ENCODE measurements at places on chromosomes 6 and 20.

DNA sequence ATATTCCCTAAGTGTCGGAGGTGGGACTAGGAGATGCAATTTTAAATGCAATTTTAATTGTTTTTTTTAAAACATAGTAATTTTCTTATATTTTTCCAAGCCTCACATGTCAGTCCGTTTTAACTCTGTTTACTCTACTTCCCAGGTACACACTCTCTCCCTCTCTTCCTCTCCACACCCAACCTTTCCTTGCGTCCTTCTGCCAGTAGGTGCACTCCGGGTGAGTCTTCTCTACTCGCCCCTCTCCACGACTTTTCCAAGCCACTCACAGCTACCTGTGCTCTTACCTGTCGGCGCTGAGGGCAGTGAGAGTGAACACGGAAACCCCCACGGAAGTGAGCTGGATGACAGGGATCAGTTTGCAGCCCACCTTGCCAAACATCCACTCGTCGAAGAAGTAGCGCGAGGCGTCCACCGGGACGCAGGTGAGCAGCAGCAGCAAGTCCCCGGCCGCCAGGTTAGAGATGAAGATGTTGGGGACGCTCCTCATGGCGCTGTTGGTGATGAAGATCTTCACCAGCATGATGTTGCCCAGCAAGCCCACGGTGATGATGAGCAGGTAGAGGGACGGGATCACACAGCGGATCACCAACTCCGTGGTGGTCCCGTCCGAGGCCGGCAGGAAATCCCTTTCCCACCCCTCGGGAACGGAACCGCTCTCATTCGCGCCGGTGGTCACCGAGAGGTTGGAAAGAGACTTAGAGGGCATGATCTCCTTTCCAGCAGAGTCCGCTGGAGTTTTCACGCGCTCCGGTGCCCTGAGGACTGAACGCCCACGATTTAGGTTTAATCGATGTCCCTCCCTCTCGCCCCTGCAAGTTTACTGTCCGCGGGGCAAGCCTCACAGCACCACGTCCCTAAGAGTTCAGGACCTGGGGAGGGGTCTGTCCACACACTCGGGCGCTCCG, 44.5 kb upstream of the GJE1 start:
- no peak for DNase-seq

DNA sequence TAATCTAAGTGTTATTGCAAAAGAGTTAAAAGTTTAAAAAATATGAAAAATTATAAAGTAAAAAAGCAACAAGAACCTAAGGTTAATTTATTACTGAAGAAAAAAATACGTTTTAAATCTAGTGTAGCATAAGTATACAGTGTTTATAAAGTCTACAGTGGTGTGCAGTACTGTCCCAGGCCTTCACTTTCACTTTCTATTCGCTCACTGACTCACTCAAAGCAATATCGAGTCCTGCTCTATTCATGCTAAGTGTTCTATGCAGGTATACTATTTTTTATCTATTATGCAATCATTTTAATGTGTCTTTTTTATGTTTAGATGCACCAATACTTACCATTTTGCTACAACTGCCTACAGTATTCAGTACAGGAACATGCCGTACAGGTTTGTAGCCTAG, 113.0 kb downstream of the MANEA start:
- DNase-seq = no peak

DNA sequence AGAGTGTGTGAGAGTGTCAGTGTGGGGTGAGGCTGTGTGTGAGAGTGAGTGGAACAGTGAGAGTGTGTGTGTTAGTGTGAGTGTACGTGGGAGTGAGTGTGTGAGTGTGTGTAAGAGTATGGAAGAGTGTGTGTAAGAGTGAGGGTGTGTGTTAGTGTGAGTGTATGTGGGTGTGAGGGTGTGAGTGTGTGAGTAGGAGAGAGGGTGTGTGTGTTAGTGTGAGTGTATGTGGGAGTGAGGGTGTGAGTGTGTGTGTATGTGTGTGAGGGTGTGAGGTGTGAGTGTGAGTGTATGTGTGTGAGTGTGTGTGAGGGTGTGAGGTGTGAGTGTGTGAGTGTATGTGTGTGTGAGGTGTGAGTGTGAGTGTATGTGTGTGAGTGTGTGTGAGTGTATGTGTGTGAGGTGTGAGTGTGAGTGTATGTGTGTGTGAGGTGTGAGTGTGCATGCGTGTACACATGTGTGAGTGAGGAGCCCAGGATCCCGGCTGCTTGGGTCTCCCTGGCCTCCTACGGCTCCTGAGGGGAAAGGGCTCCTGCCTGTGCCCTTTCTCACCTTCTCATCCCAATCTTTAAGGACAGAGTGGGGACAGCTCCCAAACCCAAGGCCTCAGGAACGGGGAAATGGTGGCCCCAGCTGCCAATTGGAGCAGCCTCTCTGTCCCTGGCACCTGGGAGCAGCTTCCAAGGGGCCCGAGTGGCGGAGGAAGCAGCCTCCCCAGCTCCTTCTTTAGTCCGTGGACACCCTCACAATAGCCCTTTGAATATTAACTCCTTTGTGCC, 100.2 kb downstream of the PSMB1 start:
- DNase-seq = no peak

GRCh38 chr6:117733341-117733740, 58.1 kb downstream of the NUS1 start:
- DNase-seq = no peak

GRCh38 chr6:112909781-112910180, 562.7 kb downstream of the RFPL4B start:
- no peak for DNase-seq

DNA sequence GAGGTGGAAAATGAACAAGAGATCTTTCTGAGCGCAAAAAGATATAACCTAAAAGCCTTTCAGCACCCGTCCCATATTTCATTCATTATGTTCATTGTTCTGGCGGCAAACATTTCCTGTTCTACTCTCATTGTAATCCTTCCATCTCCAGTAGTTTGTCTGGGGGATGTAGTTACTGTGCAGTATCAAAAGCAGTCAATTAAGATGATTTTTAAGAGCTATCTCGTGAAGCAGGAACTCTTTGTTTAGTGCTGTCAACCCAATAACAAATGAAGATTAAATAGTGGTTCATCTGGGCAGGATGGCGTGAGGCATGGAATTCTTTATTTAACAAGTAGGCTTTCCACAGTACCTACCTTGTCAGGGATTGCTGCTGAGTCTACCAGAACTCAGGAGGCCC, 876.7 kb downstream of the HACE1 start:
- no peak for DNase-seq

DNA sequence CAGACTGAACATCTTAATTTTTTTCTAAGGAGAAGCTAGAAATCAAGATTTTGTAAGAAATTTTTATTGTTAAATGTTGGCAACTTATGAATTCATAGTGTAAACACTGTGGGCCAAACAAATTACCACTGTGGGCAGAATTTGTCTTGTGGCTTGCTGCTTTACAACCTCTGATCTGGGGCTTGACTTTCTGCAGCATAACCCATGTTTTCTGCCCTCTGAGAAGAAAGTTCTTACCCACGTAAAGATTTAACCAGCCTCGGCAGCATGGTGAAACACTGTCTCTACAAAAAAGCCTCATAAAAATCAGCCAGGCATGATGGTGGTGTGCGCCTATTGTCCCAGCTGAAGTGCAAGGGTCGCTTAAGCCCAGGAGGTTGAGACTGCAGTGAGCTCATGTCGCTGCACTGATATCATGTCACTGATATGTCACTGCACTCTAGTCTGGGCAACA, 12.9 kb downstream of the ITCH start:
- no peak for DNase-seq

GRCh38 chr20:57585466-57586213, 24.7 kb downstream of the PCK1 start:
- DNase-seq = no peak

GRCh38 chr6:2798586-2799134, 33.5 kb downstream of the WRNIP1 start:
- DNase-seq = no peak

DNA sequence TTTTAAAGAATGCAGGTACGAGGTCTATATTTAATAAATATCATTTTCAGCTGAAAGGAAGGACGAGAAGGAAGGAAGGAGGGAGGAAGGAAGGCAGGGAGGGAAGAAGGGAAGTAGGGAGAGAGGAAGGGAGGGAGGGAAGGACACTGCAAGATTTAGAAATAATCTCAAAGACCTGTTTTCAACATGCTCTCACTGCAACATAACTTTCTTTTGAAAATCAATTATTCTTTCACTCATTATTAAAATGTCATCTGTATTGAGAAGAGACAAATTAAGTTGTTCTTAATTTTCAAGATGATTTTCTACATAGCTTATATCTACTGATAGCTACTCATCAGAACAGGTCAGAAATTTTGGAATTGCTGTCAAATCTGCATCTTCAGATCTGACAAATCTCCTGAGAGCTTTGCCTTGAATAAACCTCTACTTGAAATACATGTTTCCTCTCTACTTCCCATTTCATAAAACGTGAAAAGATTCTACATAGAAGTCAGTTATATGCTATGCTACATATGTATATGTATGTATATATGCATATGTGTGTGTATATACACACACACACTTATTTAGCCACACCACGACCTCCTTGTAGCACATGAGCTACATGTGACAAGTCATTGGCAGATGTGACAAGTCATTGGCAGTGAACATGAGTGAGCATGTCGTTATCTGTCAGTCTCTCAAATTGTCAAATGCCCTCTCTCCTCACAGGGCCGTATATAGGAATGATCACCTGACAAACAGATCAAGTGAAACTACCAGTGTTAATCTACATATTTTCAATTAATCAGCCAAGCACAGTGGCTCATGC, 241.6 kb downstream of the LY86 start:
- no peak for DNase-seq

GRCh38 chr6:144715344-144715743, 430.2 kb downstream of the UTRN start:
- DNase-seq = no peak

- no peak for DNase-seq
These were observed 3.3 kb downstream of the NECAB3 start for GRCh38 chr20:33670715-33671499.

GRCh38 chr6:158795516-158795915, 23.7 kb downstream of the EZR start:
- peak; percentile 22 for DNase-seq

DNA sequence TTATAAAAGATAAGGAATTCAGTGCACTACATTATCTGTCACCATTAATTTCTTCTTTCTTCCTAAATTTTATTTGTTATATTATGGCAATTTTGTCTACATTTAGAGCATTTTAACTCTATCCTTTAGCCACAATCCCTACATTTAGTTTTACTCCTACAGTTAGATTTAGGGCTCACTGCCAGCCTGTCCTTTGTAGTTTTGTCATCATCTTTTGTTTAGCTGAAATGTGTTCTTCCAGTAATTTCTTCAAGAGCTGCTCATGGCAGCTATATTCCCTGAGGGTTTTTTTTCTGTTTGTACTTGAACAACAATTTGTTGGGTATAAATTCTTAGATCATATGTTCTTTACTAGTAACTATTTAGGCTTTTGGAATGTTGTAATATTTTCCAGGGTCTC, 72.7 kb upstream of the B3GAT2 start:
- DNase-seq = no peak

- DNase-seq = no peak
These were observed 31.0 kb upstream of the OSTM1 start for GRCh38 chr6:108105571-108105970.

- no peak for DNase-seq
These were observed 7.4 kb downstream of the TCEA2 start for GRCh38 chr20:64070244-64070993.

DNA sequence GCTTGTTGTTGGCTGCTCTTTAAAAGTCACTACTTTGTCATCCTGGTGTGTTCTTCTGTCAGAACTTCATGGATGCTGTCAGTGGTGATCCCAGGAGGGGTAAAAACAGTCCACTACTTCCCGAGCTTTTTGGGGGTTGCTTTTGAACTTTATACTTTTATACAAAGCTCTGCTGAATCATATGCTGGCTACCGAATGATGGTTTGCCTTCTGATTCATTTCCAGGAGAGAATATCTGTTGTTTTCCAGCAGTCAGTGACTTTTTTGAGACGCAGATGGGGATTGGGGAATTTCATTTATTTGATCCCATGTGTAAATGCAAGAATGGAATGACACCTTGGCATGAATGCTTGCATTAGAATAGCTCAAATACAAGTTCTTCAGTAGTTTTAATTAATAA, 32.7 kb upstream of the COL10A1 start:
- DNase-seq = no peak

DNA sequence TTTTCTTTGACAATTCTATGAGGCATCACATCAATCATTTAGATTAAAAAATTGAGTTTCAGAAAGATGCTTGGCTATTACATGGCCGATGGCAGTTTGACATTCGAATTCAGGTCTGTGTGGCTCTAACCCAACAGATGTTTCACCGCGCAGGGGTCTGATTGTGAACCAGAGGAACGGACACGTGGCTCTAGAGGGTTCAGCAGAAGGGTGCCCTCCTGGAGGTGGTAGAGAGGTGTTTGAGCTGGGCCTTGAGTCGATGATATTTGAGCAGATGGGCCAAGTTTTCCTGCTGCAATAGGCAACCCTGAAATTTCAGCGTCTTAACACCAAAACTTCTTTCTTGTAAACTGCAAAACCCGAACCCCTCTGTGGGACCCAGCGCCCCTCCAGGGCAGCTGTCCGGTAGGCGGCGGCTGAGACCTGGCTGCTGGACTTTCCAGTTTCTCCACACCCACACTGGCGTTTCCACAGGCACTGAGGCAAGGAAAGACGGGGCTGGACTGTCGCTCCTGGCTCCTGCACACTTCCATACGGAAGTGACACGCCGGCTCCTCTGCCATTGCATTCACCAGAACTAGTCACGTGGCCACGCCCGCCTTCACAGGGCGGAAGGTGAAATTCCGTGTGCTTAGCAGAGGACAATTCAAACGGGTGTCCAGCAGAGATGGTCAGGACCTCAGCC, 11.3 kb upstream of the AFDN start:
- DNase-seq = no peak

DNA sequence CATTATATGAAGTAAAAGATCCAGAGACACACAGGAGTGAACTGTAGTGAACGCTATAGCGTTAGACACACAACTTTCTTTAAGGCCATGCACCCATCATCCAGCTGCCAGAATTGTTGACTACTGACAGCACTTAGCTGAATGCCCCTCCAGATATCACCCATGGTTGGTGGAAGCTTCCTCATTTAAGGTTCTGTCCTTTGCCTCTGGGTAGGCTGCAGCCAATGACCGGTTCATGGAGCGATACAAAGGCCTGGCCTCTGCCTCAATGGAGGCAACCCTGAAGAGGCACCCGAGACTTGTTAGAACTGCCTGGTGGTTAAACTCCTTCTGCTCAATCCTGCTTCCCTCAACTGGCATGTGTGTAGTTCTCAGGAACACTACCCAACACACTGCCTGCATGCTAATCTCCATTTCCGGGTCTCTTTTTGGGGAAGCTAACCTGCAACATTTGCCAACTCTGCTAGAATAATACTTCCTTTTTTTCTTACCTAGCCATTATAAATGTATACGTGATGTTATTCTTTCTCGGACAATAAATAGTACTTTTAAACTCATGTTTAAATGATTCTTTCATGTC, 49.8 kb upstream of the THEMIS start:
- DNase-seq = no peak

DNA sequence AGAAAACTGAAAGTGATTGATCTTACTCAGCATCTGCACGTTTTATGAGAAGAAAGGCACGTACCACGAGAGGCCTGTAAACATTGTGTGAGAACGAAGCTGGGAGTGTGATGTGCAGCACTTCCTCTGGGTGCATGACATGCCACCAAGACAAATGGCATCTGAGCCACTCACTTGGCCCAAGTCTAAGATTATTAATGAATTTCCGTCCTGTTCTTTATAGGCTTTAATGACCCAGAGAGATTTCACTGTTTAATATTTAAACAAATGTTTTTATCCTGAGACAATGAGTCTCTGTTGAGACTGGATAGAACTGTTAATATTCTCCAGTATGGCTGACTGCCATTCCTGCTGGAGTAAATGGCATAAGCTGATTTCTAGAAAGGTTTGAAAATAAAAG, 172.6 kb upstream of the PHACTR1 start:
- no peak for DNase-seq

GRCh38 chr6:132445201-132445951, 44.1 kb upstream of the MOXD1 start:
- DNase-seq = no peak

Data from CD4-positive, alpha-beta T cell treated with Interleukin-4 for 1 hour (primary cell).